ENCODE measurements at places on chromosomes 1 and 21.

DNA sequence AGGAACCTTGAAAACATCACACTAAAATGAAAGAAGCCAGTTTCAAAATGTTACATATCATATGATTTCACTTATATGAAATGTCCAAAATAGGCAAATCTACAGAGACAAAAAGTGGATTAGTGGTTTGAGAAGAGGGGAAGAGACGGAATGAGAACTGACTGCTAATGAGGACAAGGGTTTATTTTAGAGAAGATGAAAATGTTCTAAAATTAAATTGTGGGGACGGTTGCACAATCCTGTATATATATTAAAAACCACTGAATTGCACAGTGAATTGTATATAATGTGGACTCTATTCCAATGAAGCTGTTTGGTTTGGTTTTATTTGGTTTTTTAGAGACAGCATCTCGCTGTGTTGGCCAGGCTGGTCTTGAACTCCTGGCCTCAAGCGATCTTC lies 35.6 kb downstream of the PRPF38A start:
- no peak for DNase-seq

GRCh38 chr1:240936911-240937668 lies 325.1 kb upstream of the GREM2 start:
- no peak for DNase-seq

GRCh38 chr1:94658221-94658620 lies 116.7 kb upstream of the F3 start:
- no peak for DNase-seq

DNA sequence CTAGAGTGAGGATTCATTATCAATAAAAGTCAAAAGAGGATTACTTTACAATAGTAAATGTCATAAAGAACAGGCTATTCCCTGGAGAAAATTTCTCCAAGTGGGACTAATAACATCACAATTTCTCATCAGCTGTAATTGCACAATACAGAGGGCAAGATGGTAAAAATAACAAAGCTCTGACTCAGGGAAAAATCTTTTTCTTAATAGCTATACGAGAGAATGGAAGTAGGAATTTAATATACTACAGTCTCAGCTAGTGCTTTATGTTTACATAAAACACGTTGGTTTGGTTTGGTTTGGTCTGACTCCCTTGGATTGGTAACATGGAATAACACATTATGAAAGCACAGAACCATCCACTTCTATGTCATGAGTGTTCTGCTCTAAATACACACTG lies 397.6 kb downstream of the LRRIQ3 start:
- no peak for DNase-seq

- DNase-seq: no peak
Observed at GRCh38 chr1:118253053-118253915, 68.3 kb upstream of the SPAG17 start.

GRCh38 chr1:205588636-205589035 lies 43.2 kb downstream of the ELK4 start:
- no peak for DNase-seq

GRCh38 chr1:61754545-61754944 lies 12.3 kb downstream of the PATJ start:
- DNase-seq: no peak

DNA sequence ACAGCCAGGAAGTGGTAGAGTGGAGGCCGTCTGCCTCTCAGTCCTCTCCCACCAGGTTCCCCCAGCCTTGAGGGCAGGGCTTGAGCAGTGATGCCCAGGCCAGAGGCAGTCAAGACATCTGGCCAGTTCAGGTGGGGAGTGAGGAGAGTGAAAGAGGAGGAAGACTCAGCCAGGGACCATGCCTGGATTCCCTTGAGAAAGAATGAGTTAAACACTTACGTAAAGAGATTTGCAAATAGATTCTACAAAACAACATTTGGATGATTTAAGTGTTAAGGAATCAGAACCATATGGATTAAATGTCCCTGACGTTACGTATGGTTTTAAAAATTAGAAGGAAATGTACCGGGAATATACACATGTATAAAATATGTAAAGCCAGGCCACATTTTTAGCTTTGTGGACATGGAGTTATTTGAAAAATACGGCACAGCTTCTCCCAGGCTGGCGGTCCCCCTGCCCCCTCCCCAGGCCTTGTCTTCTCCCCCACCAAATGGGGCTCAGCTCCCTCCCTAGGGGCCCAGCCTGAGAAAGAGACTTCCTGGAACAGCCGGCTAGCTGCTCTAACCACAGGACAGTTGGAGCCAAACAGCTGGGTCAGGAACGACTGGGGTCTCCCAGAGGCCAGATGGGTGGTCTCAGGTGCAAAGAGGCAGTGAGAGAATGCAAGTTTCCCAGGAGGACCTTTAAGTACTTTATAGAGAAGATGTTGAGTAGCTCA lies 188.3 kb upstream of the EDN2 start:
- DNase-seq: no peak
